ENCODE measurements at places on chromosomes 2 and 18.

GRCh38 chr18:37330173-37330572 lies 235.4 kb downstream of the CELF4 start:
- no peak for DNase-seq

GRCh38 chr18:69830189-69830588 lies 117.5 kb downstream of the CD226 start:
- DNase-seq = no peak

- DNase-seq = no peak
Measured at GRCh38 chr2:16311521-16312440, 353.9 kb downstream of the CYRIA start.

DNA sequence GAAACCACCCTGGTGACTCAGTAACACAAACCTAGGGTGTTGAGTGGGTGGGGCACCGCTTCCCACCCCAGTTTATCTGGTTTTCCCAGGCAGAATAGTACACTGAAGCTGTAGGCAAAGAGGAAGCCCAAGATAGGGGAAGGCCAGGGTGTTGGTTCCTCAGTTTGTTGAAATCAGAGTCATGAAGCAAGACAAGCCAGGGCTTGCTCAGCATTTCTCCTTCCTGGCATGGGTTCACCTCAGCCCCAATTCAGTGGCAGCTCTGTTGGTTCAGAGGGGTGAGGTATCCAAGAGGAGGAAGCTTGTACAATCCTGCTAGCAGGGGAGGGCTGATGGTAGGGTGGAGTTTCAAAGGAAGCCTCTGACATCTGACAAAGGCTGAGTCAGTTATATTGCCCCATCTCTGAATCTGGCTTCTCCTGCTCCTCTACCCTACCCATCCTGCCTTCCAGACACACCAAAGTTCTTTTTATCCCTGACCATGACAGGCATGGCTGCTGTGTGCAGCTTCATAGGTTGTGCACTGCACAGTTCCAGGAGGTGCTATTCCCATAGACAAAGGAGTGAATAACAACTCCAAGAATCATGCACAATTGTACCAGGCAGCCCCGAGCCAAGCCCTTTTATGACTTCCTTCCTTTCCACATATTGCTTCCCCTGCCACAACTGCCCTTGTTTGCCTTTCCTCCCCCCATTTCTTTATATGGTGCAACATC lies 24.9 kb upstream of the RAB10 start:
- peak; percentile 82 for DNase-seq

- DNase-seq = no peak
Measured at GRCh38 chr18:56691530-56691929, 40.4 kb downstream of the WDR7 start.

- no peak for DNase-seq
Measured at GRCh38 chr2:236887531-236887930, 198.2 kb upstream of the COPS8 start.

- DNase-seq = peak; percentile 88
Measured at GRCh38 chr2:7007846-7008741, 90.9 kb downstream of the RNF144A start.

- DNase-seq = no peak
Measured at GRCh38 chr2:72109904-72110303, 37.8 kb downstream of the CYP26B1 start.

DNA sequence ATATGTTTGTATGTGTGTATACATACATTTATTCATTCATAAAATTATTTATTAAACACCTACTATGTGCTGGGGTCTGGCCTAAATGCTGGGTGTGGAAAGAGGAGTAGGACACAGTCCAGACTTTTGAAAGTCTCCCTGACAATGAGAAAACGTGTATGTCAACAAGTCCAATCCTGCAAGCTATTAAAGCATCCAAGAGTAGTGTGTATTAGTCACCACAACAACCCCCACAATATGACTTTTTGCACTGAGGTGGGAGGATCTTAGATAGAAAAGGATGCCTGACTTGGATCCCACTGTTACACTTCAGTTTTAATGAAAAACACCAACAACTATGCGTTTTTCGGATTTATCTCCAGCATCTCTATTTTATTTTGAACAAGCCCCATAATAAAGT lies 446.4 kb downstream of the EPHA4 start:
- no peak for DNase-seq
